ENCODE measurements at places on chromosomes 4 and X. TPM values are rescaled to one million over a fixed set of nuclear protein-coding genes. Genes with fewer than 3 reads are reported as not detected.

GRCh38 chrX:135985157-135985972 lies at the start of gene SLC9A6:
SLC9A6 (plus strand) TSS chrX:135985435; CDS start chrX:135985659, 224 bp downstream.
- peak; percentile 76 for DNase-seq

GRCh38 chr4:23945451-23946017 lies 55.7 kb upstream of the PPARGC1A start:
- DNase-seq: peak; percentile 85

GRCh38 chr4:140688711-140689598 lies 67.2 kb downstream of the TBC1D9 start:
- no peak for DNase-seq

GRCh38 chrX:2425286-2426071 lies 75.3 kb downstream of the DHRSX start:
- peak; percentile 34 for DNase-seq

DNA sequence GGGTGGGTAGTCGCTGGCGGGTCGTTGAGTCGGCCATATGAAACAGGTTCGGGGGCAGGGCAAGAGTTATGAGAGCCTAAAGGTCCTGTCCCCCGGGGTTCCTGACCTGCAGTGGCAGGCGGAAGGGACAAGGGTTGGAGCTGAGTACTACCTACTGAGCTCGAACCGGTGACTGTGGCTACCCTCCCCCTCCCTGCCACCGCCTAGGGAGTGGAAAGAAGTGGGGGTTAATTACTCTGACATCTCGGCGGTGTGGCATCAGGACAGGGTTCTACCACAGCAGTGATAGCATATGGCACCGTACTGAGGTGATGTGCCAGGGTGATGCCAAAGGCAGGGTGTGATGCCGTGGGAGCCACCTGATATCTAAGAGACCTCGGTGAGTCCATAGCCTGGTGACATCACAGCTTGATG lies 307 bp downstream of the ATG4A start:
- no peak for DNase-seq

Gene UPF3B
- 2.7 TPM for total RNA-seq

Gene MAGEA1
- total RNA-seq: not detected

DNA sequence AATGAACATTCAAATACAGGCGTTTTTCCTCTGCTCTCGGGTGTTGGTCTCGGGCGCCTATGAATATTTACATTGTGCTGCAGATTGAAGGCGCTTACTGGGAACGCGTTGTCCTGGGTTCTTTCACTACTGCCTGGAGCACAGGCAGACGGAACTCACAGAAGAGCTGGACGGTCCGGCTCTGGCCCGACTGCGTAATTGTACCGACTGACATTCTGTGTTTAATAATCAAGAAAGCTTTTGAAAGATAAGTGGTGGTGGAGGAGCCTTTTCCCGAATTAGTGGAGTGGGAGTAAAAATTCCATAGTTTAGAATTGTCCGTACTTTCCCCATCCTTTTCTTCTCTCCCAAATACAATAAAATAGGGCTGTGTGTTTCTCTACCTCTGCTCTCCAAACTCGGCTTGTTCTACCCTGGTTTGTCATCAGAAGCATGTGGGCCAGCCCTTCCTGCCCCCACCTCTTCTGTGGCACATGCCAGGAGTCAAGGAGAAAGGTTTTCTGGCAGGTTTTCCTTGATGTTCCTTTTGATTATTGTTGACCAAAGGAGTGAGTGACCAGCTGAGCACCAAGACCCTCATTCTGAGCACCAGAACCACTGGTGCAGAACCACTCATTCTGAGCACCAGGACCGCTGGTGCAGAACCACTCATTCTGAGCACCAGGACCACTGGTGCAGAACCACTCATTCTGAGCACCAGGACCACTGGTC lies 2.3 kb downstream of the FHDC1 start:
- DNase-seq: no peak

- DNase-seq: no peak
Measured at GRCh38 chr4:173446416-173446815, 47.5 kb upstream of the SCRG1 start.

Gene ETDA
- total RNA-seq: not detected

Gene CT45A1
- total RNA-seq: not detected

- no peak for DNase-seq
Measured at GRCh38 chr4:73257651-73258435, 755 bp downstream of the ANKRD17 start.

Gene STAP1
- total RNA-seq: not detected

Gene SOWAHD
- total RNA-seq: 0.64 TPM

Data from suprapubic skin (tissue), 4 donors.